ENCODE measurements at places on chromosomes 5 and 9. TPM values are rescaled to one million over a fixed set of nuclear protein-coding genes. Genes with fewer than 3 reads are reported as not detected.
A peak's percentile ranks its signal among the peaks of the same experiment; 100 is the strongest.

- no peak for DNase-seq
Measured at GRCh38 chr5:173296737-173297676, 31.2 kb downstream of the STC2 start.

DNA sequence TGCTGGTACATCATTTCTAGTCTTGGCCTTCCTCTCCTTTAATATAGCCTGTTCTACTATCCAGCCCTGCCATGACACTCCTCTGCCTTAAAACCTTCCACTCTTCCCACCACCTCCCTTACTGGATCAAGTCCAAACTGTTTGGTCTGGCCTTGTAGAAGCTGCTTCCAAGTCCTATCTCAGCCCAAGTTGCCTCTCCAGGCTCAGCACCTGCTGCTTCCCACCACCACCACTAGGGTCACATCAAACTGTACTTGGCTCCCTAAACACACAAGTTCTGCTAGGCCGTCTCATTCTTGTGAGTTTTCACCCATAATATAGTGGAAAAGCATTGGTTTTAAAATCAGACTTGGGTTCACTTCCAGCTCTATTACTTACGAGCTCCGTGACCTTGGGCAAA, 1.4 kb downstream of the NDUFA8 start:
- DNase-seq, result no peak

GRCh38 chr5:75603821-75604220, 7.4 kb upstream of the ANKDD1B start:
- DNase-seq, result no peak

GRCh38 chr9:121720311-121721057, 69.0 kb downstream of the DAB2IP start:
- no peak for DNase-seq

- no peak for DNase-seq
Measured at GRCh38 chr9:70466976-70467561, 52.6 kb upstream of the KLF9 start.

DNA sequence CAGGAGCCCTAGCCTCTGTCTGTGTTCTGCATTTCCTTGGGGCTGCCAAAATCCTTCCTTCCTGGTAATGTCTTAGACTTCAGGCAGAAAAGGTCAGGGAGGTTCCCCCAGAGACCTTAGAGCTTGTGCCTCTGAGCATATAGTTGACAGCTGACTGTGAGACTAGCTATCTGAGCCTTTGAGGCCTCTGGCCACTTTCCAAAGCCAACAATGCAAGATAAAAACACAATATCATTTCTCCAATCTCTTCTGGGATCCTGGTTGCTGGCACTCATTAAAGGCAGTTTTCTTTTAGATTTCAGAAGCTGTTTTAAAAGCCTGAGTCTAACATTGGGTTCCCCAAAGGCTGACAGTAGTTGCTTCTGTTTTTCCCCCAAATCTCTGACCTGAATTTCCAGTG, 13.2 kb upstream of the GLRA1 start:
- no peak for DNase-seq

GRCh38 chr5:85375525-85375924, 990.8 kb upstream of the EDIL3 start:
- DNase-seq, result no peak

GRCh38 chr5:147245381-147246165, 10.7 kb downstream of the STK32A start:
- no peak for DNase-seq

GRCh38 chr5:148799737-148800527, 26.5 kb upstream of the ADRB2 start:
- DNase-seq, result no peak

DNA sequence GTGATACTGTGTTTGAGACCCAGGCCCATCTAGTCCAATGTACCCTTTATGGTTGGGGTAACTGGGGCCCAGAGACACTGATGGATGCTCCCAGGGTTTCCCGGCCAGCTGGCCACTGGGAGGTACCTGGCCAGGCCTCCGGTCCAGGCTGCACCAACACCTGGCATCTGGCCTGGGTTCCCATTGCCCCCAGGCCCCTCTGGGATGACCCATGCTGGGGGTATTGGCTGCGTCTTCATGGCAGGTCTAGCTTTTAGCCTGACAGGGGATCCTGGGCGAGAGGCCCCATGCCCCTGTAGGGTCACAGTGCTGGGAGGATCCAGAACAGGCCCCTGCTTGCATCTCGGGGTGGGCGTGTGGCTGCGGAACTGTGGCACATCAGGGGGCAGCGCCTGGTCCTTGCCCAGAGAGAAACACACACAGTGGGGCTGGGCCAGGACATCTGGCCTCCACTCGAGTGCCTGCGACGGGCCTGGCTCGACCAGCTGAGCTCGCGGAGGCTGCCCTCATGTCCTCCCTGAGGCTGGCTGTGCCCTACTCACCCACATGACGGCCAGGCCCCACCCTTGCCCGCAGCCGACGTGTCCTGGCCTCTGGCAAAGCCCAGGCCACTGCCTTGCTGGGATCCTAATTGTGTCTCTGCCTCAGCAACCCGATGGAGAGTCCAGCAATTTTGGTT, 21.5 kb upstream of the COL5A1 start:
- peak; percentile 58 for DNase-seq

The IL7R gene
- total RNA-seq, result 226 TPM

The NME5 gene
- total RNA-seq, result 2.4 TPM

The ACOT12 gene
- not detected for total RNA-seq

The SLC25A2 gene
- total RNA-seq, result 0.64 TPM

The DRD1 gene
- 0.58 TPM for total RNA-seq

The EIF4E1B gene
- not detected for total RNA-seq

The GSN gene
- total RNA-seq, result 464 TPM

Data from upper lobe of right lung (tissue), 1 donor.